ENCODE measurements at places on chromosomes 2 and 18.

GRCh38 chr2:96699621-96700020 lies 40.2 kb downstream of the LMAN2L start:
- H3K36me3 ChIP-seq: no peaks in the 10 kb centered on the region
- DNase-seq: no peak
- no peaks in the 10 kb centered on the region for H3K27me3 ChIP-seq

DNA sequence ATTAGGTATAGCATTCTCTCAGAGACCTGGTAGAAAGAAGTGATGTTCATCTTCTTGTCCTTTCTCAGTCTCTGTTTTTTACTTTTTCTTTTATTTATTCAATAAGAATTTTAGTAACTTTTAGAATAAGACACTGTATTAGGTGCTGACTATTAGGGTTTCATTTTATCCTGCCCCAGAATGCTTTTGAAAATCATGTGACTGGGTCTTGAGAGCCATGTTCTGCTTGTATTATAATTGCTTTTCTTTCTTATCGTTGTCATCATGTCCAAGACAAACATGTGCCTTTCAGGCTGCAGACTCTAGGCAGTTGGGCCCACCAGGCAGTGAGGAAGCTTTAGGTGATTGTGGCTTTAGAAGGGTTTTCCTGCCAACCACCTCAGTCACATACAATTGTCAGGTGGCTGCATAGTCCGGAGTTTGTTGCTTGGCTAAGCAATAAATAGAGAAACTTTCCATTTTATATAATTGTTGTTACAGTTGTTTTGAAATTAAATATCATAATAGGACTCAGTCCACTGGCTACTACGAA lies 15.1 kb downstream of the GRHL1 start:
- H3K36me3 ChIP-seq: no peaks in the 10 kb centered on the region
- peaks cover 24% of the 10 kb centered on the region for H3K4me1 ChIP-seq
- no peaks in the 10 kb centered on the region for H3K27me3 ChIP-seq
- no peak for DNase-seq
- peak overlapping the region; percentile 5 for H3K27ac ChIP-seq

- H3K36me3 ChIP-seq: no peaks in the 10 kb centered on the region
- no peak for DNase-seq
- no peak overlapping the region for H3K4me3 ChIP-seq
Measured at GRCh38 chr18:30343090-30343489, 699.5 kb downstream of the DSC3 start.

DNA sequence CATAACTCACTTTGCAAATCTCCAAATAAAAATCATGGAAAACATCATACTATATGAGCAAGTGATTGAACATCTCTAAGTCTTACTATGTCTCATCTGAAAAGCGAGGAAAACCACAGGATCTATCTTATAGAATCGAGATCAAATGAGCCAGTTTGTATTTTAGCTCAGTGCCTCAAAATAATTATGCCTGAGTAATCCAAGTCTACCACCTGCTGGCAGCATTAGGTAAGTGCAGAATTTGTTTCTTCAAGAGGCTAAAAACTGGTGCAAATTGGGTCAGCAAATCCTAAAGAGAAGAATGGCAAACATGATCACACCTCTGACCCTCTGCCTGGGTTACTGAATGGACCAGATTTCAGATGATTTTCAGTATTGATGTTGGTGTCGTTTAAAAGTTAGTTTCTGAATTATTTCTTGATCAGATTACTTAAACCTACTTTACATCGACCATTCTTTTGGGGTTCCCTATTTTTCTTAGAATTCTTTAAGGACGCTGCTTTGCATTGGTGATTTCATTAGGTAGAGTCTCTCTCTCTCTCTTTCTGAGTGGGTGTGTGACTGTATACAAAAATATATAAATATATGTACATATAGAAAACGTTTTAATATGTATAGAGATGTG lies 12.7 kb upstream of the FHOD3 start:
- no peaks in the 10 kb centered on the region for H3K36me3 ChIP-seq
- no peaks in the 10 kb centered on the region for H3K4me1 ChIP-seq
- no peak overlapping the region for H3K27ac ChIP-seq
- H3K27me3 ChIP-seq: peaks cover 38% of the 10 kb centered on the region
- H3K4me3 ChIP-seq: no peak overlapping the region

DNA sequence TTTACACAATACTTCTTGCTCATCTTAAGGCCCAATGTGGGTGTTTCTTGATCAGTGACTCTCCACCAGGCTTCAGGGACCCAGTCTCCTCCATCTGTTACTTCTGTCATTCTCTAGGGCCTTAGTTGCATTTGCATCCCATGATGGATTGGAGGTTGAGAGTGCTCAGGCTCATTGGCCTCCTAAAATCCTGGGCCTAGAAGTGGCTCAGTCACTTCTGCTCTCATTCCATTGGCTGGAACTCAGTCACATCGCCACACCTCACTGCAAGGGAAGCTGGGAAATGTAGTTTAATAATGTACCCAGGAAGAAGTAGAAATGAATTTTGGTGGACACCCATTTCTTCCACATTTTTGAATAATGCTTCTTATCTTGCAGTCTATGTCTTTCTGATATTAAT lies 223.5 kb downstream of the HRH4 start:
- no peak overlapping the region for H3K4me3 ChIP-seq
- no peaks in the 10 kb centered on the region for H3K36me3 ChIP-seq
- H3K4me1 ChIP-seq: no peaks in the 10 kb centered on the region
- no peaks in the 10 kb centered on the region for H3K27me3 ChIP-seq
- no peak for DNase-seq

- DNase-seq: no peak
- H3K4me3 ChIP-seq: no peak overlapping the region
- H3K4me1 ChIP-seq: no peaks in the 10 kb centered on the region
- no peaks in the 10 kb centered on the region for H3K27me3 ChIP-seq
- H3K36me3 ChIP-seq: no peaks in the 10 kb centered on the region
- H3K27ac ChIP-seq: no peak overlapping the region
Measured at GRCh38 chr2:3326871-3327270, 50.7 kb downstream of the EIPR1 start.

DNA sequence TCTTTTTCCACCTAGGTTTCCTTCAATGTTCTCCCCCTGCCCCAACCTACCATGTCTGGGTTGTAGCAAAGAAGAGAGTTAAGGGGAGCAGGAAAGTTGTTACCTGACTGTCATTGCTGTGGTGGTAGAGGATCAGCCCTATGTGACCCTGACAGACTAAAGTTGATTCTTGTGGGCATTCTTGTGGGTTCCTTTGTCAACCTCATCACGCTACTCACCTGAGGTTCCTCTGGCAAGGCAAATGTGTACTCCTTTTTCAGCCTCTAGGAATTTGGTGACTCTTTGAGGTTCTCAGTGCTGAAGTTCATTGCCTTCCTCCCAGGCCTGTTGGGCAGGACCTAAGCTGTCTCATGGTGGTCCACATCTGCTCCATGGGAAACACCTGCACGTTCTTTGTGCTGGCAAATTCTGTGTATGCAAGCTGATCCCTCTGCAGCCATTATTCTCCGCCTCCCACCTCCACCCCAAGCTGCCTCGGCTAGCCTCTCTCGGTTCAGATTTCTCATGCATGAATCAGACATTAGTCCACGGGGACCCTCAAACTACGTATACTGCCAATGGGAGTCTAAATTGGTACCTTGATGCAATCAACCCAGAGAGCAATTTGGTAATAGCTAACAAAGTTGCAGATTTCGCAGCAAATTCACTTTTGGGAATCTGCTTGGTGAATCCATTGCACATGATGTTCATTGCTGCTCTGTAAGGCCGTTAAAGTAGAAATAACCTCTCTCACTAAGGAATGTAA lies 1.5 kb upstream of the GMCL1 start:
- no peak for DNase-seq
- H3K27ac ChIP-seq: no peak overlapping the region
- no peaks in the 10 kb centered on the region for H3K27me3 ChIP-seq
- no peaks in the 10 kb centered on the region for H3K36me3 ChIP-seq
- peaks cover 39% of the 10 kb centered on the region for H3K4me1 ChIP-seq
- no peak overlapping the region for H3K4me3 ChIP-seq

Data from esophagus squamous epithelium (tissue), 5 donors.